ENCODE measurements at places on chromosomes 2 and 18.

DNA sequence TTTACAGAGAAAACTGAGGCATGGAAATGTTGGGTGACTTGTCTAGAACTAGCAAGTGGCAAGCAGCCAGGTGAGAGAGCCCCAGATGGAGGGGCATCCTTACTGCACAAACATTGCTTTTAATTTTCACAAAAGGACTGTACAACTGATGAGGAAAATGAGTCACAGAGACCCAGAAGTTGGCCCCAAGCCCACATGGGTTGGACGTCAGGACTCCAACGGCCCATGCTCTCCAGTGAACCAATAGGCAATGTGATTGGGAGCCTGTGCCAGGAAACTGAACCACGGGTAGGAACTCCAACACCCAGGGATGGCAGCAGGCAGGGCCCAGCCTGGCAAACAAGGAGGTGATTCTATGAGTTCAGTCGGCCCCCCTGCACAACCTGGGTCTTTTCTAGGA lies 50.8 kb downstream of the PID1 start:
- DNase-seq: no peak

DNA sequence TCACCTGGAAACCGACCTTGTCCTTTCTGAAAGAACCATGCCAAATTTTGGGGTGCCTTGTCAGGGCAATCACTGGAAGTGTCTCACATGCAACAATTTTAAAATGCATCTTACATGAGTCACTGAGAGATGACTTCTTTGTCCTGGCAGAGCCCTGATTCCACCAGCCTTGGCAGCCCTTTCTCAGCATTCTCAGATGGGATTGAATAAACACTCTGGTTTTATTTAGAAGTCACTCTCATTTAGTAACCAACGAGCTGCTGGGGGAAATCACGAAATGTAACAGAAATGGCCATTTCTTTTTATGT lies 3.8 kb upstream of the ATP8B1 start:
- no peak for DNase-seq

DNA sequence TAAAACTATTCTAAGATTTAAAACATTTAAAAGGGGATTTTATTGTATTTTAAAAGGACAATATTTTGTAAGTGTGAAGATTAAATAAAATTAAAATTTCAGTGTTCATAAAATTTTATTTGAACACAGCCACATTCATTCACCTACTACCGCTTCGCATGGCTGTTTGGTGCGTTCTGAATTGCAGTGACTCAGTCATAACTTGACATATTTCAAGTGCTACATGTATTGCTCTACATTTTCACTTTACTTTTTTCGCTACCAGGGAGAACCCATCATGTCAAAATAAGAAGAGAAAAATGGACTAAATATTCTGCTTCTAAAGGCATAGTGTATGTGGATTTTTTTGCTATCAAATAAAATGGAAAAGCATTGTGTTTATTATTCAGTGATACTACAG lies 8.7 kb downstream of the PTH2R start:
- no peak for DNase-seq

DNA sequence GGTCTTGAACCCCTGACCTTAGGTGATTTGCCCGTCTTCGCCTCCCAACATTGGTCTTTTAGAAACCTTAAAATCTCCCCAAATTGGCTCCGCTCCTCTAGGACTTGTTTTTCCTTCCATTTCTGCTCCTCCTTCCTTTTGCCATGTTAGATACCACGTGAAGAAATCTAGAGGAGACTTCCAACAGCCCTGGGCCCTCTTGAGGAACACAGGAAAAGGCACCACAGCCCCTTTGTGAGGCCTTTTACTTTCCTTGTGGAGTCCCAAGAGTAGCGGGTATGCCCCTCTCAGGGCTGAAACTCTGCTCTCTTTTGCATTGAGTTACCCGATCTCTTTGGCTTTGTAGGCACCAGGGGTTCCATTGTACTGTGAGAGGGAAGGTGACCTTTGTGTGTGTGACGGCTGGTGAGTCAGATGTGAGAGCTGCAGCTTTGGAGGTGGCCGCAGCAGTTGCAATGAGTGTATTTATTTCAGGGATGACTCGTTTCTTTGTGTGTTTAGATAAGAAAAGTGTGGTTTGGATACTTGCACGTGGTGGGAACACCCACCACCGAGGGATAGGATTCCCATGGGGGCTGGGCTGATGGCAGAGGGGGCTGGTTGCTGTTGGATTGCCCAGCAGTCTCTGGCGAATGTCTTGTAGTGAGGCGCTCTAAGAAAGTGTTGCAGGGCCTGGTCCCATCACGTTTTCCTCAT lies 218.4 kb upstream of the HS6ST1 start:
- DNase-seq: peak; percentile 65

DNA sequence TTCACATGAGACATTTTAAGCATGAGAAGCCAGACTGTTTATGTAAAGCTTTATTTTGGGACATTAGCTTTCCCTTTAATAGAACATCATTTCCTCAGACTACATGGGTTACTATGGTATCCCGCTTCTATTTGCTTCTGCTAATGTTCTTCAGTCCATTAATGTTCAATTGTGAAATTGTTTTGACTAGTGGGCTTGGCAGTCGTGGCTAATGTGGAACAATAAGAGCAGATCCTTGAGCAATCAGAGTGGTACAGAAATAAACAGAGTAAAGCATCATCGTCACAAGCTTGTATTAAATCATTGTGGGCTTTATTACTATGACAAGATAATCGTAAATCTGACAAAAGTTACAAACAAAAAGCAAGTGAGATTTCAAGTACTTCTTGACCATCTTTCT lies 60.2 kb downstream of the PDE1A start:
- peak; percentile 51 for DNase-seq

DNA sequence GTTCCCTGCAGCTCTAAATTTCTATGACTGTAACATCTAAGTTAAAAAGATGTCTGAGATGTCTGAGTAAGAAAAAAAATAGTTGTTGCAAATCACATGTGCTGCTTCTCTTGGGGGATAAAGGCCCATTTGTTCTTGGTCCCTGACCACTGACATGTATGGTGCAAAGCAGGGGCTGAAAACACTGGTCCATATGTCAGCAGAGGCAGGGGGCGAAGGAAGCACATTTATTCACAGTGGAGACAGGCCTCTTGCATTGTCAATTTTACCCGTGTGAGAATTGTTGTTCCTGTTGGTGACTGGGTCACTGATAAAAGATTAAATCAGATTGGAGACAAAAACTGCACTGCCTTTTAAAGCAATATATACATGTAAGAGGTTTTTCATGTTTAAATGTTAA lies 38.8 kb downstream of the PRKCE start:
- no peak for DNase-seq

DNA sequence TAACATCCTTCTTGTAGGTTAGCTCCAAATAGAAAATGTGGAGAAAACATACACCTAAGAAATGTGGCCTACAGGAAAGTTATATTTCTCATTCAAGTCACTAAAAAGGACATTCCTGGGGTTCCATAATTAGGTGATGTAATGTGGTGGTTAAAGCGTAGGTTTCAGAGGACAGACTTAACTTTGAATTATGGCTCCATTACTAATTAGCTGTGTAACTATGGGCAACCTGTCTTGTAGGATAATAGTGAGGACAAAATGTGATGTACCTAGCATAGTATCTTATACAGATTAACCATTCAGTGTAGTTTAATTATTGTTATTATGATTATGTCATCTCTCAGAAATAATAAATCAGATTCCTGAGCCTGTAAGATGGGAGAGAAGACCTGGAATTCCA lies 602.5 kb downstream of the TSN start:
- DNase-seq: no peak

GRCh38 chr2:3146175-3146574 lies 231.4 kb downstream of the EIPR1 start:
- no peak for DNase-seq

DNA sequence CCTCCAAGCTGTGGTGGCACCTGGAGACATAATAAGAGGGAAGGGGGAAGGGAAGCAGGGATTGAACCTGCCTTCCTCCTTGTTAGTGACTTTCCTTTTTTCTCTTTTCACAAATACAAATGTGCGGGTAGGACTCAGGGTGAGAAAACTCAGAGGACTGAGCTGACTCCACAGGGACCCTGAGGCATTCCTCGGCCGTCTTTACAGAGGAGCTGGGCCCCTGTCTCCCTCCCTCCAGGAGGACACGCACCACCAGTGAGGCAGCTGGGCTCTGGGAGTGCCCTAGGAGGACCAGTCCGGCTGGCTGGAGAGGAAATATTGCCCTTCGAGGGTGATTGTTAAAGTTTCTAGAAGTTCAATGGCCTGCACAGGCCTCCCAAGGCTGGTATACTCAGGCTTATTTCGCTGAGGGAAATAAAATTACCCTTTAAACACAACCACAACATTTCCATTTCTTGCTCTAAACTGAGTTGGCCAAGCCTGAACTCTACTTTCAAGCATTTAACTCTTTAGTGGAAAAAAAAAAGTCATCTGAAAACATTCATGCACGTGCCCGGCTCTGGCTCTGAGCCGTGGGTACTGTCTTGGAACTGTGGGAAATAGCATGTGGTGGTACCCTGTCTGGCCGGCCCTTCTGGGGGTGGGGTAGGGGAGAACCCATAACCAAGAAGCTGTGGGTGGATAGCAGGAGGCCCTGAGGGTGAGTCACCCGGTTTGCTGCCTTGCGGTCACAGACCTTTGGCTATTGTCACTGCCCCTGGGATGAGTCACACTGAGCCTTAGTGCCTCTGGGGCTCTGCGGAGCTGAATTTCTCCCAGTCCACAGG lies 116.0 kb downstream of the COPS8 start:
- no peak for DNase-seq

GRCh38 chr2:129775952-129776653 lies 203.4 kb upstream of the RAB6C start:
- no peak for DNase-seq

DNA sequence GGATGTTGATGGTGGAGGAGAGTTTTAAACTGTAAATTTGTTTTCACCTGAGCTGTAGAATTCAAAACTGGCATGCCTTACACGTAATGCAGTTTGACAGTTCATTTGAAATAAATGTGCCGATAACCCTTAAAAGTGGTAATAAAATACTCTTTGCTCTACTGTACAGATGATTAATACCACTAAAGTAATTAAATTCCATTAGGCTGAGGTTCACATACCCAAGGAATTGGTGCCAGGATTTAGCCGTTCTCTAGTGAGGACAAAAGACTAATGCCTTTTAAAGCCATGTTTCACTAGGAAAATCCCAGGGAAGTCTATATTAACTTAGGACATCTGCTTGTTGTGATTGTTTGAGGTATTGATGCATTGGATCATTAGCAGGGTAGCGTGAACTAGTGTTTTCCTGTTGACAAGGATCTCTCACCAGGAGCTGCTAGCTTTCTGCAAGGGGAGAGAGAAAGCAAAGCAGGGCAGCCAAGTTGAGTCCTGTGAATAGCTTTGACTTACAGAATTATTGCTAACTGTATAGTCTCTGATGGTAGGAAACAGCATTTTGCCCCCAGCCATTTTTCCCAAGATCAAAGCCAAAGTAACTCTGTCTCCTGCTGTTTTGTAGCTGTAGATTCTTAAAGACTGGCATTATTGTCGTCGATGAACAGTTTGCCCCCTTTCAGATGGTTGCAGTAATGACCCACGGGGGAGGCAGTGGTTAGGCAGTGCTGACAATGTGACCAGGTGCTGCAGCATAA lies 280.9 kb upstream of the FANCL start:
- peak; percentile 73 for DNase-seq

DNA sequence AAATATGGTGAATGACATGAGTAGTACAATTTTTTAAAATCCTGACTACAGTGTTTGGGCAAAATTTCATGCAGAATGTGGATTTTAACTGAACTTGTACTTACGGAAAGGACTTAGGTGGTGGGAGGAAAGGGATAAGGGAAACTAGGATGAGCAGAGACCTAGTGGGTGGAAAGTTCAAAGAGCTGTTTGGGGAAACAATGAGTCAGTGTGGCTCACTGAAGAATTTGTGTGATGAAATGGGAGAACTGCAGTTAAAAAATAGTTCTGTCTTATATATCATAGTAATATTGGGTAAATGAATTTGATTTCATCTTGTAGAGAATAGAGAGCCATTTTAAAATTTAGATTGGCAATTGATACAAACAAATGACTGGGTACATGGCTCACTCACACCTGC lies 220.1 kb upstream of the CTAGE1 start:
- no peak for DNase-seq

- DNase-seq: no peak
Measured at GRCh38 chr18:40249390-40250080, 1705.5 kb upstream of the PIK3C3 start.

GRCh38 chr2:96254571-96254970 lies 11.2 kb downstream of the TMEM127 start:
- no peak for DNase-seq

DNA sequence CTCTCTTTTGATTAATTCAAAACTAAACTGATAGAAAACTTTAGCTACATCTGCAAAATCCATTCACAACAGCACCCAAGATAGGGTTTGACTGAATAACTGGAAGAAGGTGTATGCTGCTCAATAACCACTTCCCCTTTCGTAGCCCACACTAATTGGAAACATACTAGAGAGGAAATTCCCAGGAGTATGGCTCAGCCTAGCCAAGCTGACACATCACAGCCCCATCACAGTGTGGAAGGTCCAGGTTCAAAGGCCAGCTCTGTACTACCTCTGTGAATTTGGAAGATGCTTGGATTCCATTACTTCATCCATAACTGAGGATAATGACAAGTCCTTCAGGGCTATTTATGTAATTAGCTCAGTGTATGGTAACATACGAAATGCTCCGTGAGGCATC lies 185.4 kb downstream of the FBXO15 start:
- no peak for DNase-seq

DNA sequence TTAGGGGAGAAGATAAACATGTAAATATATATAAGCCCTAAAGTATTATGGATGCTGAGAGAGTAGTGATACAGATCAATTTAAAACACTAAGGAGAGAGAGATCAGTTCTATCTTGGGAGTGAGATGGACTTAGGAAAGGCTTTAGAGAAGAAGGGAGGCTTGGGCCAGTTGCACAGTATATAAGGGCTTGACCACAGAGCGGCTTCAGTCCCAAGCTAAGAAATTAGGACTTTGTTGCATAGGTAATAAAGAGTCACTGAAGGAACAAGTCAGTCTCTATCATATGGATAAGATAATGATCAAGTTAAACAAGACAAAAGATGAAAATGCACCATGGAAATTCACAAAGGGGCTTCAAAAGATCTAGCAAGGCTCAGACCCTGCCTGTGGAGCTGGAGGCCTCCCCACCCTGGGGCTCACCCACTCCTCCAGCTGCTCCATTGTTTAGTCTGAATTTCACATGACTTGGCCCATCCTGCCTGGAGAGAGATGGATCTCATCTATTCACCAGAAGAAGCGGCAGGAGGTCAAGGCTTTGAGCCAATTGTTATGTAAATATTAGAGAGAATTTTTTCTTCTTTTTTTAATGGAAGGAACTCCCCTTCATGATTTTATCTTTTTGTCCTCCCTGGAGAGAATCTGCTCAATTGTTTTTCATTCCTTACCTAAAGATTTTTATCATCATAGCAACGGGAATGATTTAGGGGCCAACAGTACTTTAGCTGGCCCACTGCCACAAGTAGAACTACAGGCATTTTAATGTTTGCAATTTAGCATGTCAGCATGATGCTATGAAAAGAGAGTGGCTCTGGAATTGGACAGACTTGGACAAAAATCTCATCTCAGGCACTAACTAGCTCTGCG lies 44.0 kb downstream of the GYPC start:
- no peak for DNase-seq

DNA sequence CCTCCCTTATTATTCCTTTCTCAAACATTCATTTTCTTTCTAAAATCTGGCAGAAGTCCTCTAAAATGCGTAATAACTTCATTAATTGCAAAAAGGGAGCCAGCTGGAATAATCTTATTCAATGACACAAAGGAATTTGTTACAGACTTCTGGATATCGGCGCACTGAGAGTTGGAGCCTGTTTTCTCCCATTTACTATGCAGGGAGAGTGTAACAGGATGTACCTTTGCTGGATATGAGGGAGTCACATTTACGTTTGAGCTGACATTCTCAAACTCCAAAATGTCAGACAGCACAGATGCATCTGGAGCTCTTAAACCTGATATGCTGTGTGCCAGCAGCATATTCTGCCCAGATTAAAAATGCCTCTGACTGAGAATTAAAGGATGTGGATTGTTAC lies 275.3 kb downstream of the TMX3 start:
- no peak for DNase-seq
